ENCODE measurements at places on chromosomes 1 and 21. TPM values are rescaled to one million over a fixed set of nuclear protein-coding genes. Genes with fewer than 3 reads are reported as not detected.
A peak's percentile ranks its signal among the peaks of the same experiment; 100 is the strongest.

- DNase-seq = no peak
Measured at GRCh38 chr1:17141441-17142197, 22.4 kb upstream of the PADI2 start.

DNA sequence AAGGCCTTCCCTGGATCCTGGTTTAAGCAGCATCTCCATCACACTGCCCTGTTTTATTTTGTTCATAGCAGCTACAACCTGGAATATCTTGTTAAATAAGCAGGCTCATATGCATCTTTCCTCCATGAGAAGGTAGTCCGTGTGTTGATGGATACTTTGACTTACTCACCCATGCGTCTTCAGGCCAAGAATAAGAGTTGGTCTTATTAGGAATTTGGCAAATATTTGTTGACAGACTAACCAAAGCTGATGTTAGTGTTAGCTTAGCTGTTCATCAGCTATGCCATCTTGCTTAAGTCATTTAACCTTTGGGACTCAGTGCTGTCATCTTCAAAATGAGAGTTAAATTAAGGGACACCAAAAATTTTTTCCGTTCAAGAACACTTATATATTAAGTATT lies 59.2 kb downstream of the SASS6 start:
- DNase-seq = no peak

DNA sequence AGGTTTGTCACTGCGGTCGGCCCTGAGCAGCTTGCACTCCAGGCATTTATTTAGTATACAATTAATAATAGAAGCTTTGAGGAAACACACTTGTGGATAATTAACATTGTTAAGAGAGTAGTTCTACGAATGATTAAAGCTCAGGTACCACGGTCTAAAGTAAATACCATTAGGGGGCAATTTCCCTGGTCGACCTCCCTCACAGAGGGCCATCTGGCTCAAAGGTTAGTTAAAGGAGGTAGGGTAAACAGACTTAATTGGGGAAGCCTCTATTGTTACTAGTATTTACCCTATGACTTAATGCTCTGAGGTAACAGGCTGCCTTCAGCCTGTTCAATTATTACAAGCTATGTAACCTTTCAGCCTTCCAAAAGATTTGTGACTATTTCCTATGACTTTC lies 122.3 kb upstream of the SLC44A3 start:
- DNase-seq = no peak

GRCh38 chr1:209433649-209434031 lies 149.9 kb upstream of the CAMK1G start:
- DNase-seq = no peak

DNA sequence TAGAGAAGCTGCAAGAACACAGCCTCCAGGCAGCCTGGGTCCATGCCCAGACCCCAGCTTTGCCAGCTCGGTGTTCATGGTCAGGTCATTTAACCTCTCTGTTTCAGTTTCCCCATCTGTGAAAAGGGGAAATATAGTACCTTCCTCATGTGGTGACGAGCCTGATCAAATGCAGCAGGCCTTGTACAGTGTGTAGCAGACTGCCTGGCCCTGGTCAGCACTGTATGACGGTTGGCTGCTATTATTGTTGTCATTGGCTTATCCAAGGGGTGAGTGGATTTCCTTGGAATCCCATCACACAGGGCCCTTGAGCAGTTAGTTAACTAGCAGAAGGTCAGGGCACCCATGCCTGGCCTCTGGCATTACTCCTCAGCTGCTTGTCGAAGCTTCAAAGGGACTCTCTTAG lies 6.6 kb upstream of the TMEM51 start:
- no peak for DNase-seq

- DNase-seq = no peak
Measured at GRCh38 chr1:168088511-168089325, 48.0 kb downstream of the GPR161 start.

GRCh38 chr1:224061436-224061835 lies 52.5 kb upstream of the FBXO28 start:
- DNase-seq = no peak

DNA sequence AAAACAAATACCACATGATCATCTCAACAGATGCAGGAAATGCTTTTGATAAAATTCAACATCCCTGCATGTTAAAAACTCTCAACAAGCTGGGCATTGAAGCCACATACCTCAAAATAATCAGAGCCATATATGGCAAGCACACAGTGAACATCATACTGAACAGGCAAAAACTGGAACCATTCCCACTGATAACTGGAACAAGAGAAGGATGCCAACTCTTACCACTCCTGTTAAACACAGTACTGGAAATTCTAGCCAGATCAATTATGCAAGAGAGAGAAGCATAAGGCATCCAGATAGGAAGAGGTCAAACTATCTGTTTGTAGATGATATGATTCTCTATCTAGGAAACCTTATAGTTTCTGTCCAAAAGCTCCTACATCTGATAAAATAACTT lies 91.6 kb downstream of the DNAH14 start:
- DNase-seq = no peak

- DNase-seq = no peak
Measured at GRCh38 chr1:37513795-37514349, 694 bp downstream of the MEAF6 start.

DNA sequence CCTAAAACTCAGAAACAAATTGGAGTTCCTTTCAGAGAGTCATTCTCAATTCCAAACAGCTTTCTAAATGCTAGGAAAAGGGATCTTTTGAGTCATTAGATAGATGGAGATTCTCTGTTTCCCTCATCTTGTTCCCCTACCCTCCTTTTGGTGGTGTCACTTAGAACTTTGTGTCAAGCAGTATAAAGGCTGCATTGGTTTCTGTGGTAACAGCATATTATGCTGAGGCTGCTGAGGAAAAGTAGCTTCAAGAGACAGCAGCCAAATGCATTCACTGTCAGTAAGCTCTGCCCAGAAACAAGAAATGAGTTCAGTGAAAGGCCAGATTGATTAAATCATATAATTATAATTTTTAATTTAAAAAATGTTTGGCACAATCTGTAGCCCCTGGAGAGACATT lies 144.1 kb downstream of the LRRC40 start:
- no peak for DNase-seq

GRCh38 chr21:36839123-36839522 lies 127.3 kb downstream of the HLCS start:
- no peak for DNase-seq

DNA sequence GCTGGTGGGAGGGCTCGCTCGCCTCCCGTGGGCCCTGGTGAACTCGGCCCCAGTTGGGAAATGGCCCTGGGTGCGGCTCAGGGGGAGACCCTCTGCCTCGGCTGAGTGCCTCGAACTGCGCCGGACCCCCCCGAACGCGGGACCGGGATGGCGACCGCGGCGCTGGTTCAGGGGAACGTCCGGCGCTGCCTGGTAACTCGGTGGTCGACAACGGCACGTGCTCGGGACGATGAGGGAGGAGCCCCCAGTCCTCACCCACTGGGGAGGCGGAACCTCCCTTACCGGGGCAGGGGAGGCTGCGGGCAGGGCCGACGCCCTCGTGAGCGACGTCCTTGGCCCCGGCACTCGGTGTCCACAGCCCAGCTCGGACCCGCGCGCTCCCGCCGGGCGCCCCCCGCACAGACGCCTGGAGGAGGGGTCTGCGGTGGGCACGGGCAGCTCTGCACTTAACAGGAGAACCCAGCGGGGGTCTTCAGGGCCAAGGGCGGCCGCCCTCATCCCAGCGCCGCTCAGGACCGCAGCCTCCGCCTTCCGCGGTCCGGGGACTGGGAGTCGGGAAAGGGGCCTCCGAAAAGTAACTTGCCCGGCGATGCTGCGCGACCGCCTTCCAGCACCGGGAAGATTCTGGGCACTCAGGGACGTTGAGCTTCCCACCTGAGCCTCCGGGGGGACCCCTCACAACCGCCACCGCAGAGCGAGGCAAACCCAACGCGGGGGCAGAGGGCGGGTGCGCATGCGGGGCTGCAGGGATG lies 1.7 kb downstream of the HES4 start:
- no peak for DNase-seq

- DNase-seq = no peak
Measured at GRCh38 chr21:41006636-41007035, 159.7 kb upstream of the DSCAM start.

DNA sequence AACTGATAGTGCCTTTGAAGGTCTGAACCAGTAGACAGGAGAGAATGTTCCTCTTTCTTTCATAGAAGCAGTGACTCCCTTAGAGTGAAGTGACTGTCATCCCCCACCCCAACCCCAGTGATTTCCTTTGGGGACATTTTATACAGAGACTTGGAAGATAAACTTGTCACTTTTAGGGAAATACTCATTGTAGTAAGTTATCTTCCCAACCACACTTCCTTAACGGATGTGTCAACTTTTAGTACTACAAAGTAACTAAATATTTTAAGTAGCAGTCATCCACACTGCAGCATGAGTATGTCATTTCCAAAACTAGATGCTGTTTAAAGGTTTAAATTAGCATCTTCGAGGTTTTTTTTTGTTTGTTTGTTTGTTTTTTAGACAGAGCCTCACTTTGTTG lies 13.7 kb downstream of the LRRC8B start:
- DNase-seq = no peak

GRCh38 chr1:244092293-244092963 lies 41.3 kb downstream of the ZBTB18 start:
- peak; percentile 57 for DNase-seq

DNA sequence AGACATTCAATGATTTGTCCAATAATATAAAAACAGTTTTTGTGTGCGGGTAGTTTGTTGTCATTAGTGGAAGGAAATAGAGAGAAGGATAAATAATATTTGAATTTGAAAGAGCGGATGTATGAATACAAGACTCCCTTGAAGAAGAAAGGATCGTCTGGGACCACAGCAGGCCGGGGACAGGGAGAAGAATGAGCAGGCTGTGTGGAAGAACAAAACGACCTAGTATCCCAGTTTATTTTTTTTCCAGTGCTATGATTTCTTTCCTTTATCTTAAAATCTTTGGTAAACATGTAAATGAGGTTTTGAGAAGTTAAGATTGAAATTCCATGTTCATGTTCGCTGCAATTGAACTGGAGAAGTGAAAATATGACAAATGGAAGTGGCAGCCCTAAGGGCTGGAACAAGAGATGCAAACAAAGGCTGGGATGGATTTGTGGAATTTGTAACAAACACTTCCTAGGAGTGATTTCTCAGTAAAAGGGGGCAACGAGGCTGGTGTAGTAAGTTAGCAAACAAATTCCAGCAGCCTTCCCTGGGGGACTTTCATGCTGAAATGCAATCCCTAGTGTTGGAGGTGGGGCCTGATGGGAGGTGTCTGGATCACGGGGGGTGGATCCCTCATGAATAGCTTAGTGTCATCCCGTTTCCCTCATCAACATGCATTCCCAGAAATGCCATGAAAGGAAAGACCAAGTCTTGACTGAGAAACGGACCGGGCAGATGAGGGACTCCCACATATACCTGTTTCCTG lies 10.2 kb upstream of the IFI16 start:
- DNase-seq = peak; percentile 80

- no peak for DNase-seq
Measured at GRCh38 chr21:42237577-42237976, 18.6 kb downstream of the ABCG1 start.

DNA sequence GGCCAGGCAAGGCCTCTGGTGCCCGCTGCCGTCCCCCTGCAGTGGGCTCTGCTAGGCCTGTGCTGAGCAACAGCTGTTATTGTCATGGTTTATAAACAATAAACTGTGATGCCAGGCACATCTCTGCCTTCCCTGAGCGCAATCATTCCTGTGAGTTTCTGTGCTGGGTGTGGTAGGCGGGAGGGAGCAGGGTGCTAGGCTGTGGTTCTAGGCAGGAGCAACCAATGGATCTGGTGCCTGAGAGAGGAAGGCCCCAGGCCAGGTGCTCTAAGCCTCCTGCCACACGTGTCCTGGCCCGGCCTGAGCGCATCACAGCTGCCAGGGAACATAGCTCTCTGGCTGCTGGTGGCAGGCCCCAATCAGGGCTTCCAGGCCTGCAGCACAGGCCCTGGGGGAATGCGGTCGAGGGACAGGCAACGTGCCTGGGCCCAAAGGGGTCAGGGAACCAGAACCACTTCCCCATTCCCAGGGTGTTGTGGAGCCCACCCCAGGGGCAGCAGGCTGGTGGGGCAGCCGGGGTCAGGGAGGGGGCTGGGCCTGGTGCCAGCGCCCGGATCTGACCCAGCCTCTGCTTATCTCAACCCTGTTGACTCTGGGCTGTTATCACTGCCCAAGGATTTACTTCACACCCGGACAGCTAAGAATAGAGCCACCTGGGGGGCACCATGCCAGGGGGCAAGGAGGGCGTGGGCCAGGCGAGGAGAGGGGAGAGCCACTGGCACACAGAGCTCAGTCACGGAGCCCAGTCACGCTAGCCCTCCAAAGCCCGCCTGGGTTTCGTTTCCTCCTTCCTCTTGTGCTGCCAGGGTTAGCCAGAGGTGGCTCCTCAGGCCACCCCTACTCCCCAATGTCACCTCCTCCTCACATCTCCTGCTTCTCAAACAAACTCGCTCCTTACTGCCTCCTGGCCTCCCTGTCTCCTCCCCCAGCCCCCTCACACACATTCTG lies 11.5 kb downstream of the TRIM46 start:
- DNase-seq = no peak

DNA sequence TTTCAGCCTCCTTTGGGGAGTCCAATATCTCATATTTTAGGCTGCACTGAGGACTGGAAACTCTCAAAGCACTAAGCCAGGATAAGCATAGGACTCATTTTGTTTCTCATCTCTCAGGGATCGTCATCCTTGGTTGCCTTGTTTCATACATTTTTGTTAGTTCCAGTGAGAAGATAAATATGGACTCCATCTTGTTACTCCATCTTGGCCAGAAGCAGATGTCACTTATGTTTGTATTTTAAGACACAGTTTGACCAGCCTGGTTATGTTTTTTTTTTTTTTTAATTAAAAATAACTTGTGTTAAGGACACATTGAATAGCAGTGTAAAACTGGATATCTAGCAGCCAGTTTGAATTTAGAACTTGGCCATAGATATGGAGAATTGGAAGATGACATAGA lies 34.7 kb downstream of the DISP3 start:
- DNase-seq = no peak

- DNase-seq = no peak
Measured at GRCh38 chr1:110756506-110756905, 81.8 kb upstream of the KCNA3 start.

GRCh38 chr1:169586067-169586394 lies 250 bp downstream of the F5 start:
- no peak for DNase-seq

DNA sequence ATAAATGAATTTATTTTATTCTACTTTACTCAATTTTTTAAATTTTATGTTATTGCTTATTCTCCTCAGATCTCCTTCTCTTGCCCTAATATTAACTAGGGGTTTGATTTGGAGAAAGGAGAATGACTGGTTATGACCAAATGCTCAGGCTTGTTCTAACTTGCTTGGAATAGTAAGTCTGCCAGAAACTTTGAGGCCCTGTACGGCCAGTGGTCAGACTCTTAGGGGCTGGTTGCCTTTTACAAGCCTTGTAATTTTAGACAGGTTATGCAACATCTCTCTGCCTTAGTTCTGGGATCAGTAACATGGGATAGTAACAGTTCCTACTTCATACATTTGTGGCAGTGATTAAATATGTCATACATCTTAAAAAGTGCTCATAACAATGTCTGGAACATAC lies 279.5 kb downstream of the DUSP10 start:
- no peak for DNase-seq

The VASH2 gene
- polyA plus RNA-seq = 0.04 TPM

The LIN28A gene
- polyA plus RNA-seq = not detected

The CELA2B gene
- polyA plus RNA-seq = not detected

The SLAMF7 gene
- polyA plus RNA-seq = not detected

The BECN2 gene
- polyA plus RNA-seq = not detected

The FGR gene
- polyA plus RNA-seq = not detected

The GCSAML gene
- not detected for polyA plus RNA-seq

The TNNT2 gene
- not detected for polyA plus RNA-seq

The LCE5A gene
- polyA plus RNA-seq = not detected

The SLC6A17 gene
- polyA plus RNA-seq = 1.6 TPM

The PDC gene
- polyA plus RNA-seq = not detected

The CPLANE2 gene
- polyA plus RNA-seq = 4.3 TPM

The FCER1G gene
- 0.38 TPM for polyA plus RNA-seq

All from BJ (cell line).